ENCODE measurements at places on chromosomes 6 and 20.

- no peak for DNase-seq
These were observed 77.3 kb downstream of the CHD6 start for GRCh38 chr20:41540918-41541317.

- DNase-seq = no peak
These were observed 33.3 kb downstream of the EPB41L2 start for GRCh38 chr6:131029626-131030297.

- no peak for DNase-seq
These were observed 312.2 kb upstream of the FLRT3 start for GRCh38 chr20:14649662-14650061.

GRCh38 chr6:100255701-100256100 is 209.0 kb downstream of the SIM1 start:
- DNase-seq = no peak

- no peak for DNase-seq
These were observed 940 bp upstream of the HS3ST5 start for GRCh38 chr6:114343782-114344144.

GRCh38 chr20:40565682-40566040 is 123.4 kb downstream of the MAFB start:
- DNase-seq = no peak

GRCh38 chr6:42778122-42778521 is 3.7 kb upstream of the BICRAL start:
- DNase-seq = no peak

- DNase-seq = no peak
These were observed 96.1 kb upstream of the FAM8A1 start for GRCh38 chr6:17504005-17504404.

- no peak for DNase-seq
These were observed 159.3 kb upstream of the CENPW start for GRCh38 chr6:126180585-126180984.

DNA sequence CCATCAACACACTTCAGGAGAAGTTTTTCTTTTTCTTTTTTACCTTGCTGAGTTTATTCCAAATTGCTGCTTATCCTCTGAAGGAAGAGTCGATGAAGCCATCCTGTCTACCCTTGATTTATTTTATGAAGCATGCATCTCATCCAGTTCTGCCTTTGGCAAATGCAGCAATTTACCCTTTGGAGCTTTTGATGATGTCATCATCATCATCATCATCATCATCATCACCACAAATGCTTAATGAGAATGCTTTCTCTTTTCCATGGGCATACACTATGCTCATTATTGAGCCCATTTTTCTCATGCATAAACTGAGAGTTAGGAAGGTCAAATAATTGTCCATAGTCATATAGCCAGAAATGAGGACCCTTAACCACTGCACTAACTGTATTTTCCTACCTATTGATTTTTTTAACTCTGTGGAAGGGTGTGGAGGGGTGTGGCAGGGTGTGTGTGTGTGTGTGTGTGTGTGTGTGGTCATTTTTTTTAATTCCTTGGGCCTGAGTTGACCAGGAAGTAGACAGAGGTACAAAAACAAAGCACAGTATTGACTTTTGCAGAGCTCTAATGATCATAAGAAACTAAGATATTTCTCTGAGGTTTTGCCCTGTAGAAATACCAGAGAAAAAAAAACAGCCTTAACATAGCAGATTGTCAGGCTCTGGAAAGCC is 82.8 kb downstream of the COL9A1 start:
- no peak for DNase-seq

GRCh38 chr6:16227605-16228004 is 10.8 kb upstream of the GMPR start:
- no peak for DNase-seq

DNA sequence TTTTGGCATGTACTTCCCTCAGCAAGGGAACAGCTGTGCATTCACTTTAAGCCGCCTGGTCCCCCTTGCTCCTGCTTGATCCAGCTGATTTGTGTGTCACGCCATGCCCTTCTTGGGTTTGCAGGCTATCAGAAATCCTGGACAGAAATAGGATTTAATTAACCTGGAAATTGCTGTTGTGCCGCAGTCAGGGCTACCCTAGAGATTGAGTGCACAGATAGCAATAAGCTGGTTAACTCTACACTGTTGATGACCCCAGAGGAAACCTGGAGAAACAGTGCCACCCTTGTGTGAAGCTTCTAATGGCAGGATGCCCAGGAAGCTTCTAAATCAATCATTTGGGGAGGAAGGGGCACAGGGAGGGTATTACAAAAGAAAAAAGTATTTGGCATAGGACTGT is 199.0 kb downstream of the JARID2 start:
- DNase-seq = no peak

- no peak for DNase-seq
These were observed 107.8 kb upstream of the SHLD1 start for GRCh38 chr20:5642155-5642981.

- no peak for DNase-seq
These were observed 5.1 kb downstream of the HEY2 start for GRCh38 chr6:125754566-125754965.

GRCh38 chr20:35541783-35542662 is at the start of gene ERGIC3:
Gene ERGIC3 (plus strand): TSS chr20:35542078. CDS start chr20:35542098, 20 bp downstream.
- peak; percentile 92 for DNase-seq

GRCh38 chr6:166655251-166655650 is 28.2 kb upstream of the RPS6KA2 start:
- DNase-seq = no peak

DNA sequence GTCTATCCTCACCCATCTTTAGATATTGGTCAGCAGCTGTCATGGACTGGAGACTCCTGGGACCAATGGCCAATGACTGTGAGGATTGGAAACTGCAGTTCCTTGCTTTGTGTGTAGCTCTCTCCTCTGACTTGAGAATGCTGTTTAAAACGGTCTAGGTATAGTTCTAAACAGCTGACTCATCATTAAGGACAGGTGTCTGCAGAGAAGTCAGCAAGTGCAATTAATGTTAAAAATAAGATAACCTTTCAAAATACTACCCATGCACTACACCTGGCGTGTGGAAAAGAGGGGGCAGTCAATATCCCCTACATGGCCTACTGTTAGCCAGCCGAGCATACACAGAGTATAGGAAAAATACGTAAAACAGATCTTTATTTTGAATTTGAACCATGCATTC is 115.4 kb upstream of the TAB2 start:
- no peak for DNase-seq

GRCh38 chr20:51958099-51959065 is 156.1 kb upstream of the SALL4 start:
- DNase-seq = no peak

DNA sequence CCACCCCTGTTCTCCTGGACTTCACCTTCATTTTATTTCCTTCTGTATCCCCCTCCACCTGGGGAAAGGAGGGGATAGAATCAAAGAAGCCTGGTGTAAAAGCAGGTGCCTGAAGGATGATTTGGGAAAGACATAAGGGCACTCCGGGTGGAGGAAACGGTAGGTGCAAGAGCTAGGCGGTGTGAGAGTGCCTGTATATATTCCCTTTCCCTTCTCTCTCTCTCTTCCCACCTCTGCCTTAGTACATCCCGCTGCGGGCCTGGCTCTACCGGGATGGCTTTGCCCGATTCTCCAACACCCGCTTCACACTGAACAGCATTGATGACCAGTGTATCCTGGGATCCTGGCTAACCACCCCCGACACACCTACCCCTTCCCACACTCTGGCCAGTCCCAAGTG is 26.2 kb downstream of the PDRG1 start:
- DNase-seq = no peak

DNA sequence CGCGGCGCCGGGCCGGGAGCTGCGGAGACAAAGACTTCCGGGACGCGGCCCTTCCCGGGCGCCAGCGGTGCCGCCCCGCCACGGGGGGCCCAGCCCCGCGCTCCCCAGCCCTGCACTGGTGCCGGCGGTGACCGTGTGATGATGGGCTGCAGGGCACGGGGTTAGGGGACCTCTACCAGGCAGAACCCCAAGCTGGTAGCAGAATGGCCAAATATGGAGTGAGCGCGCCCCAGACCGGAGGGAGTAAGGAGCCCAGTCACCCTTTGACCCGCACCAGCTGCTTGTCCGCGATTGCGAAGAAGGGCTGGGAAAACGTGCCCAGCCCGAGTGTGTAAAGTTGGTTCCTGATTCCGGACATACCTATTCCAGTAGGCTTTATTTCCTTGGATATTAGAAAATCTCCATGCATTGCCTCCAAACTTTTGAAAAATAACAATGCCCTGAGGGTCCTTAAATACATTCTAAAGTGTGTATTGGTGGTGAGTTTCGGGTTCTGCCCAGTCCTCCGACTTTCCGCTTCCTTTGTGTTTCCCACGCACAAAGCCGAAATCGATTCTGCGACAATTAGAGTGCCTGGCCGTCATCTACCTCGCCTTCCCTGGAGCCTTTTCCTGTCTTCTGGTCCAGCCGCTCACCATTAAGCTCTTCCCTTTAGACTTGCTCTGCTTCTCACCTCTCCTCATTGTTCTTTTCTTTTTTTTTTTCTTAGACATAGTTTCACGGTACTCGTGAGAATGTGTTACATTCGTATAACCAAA is 1.1 kb downstream of the ABRACL start:
- DNase-seq = no peak

- no peak for DNase-seq
These were observed 1021.3 kb downstream of the HACE1 start for GRCh38 chr6:103838457-103838856.

DNA sequence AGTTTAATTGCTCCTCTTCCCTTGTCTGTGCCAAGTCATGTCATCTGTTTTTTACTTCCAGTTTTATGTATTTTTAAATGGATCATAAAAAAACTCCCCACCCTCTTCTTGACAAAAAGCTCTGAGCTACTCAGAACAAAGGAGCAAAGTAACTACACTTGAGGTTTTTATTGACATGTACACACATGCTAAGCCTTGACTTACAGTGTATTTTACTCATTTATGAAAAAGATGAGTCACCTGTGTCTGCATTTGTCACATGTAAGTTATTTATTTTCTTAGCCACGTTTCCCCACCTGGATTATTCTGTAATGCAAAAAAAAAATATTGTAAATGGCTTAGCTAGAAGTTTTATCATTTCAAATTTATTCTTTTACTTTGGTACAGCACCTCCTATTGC is 628.8 kb upstream of the SLC35B3 start:
- no peak for DNase-seq

All from GDM1 (cell line).